ENCODE measurements at places on chromosomes 3 and 15.

- DNase-seq, result no peak
These were observed 202.2 kb upstream of the BHLHE40 start for GRCh38 chr3:4776980-4777581.

- DNase-seq, result no peak
These were observed 64.8 kb downstream of the RASGRF1 start for GRCh38 chr15:79025802-79026201.

DNA sequence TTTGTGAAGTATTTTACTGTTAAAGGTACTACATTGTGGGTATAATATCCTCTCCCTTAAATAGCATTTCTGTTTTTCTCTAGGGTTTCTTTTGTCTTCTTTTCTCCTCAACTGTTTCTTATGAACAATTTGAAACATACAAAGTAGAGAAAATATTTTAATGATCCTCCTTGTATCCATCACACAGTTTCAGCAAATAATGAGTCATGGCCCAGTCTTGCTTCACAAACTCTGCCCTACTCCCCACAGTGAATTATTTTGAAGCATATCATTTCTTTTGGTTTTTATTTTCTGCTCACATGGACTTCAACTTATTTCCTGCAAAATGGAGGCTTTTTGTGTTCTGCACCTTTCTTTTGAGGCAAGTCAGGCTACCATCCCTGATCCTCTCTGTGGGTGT is 6.1 kb upstream of the SCAANT1 start:
- no peak for DNase-seq

DNA sequence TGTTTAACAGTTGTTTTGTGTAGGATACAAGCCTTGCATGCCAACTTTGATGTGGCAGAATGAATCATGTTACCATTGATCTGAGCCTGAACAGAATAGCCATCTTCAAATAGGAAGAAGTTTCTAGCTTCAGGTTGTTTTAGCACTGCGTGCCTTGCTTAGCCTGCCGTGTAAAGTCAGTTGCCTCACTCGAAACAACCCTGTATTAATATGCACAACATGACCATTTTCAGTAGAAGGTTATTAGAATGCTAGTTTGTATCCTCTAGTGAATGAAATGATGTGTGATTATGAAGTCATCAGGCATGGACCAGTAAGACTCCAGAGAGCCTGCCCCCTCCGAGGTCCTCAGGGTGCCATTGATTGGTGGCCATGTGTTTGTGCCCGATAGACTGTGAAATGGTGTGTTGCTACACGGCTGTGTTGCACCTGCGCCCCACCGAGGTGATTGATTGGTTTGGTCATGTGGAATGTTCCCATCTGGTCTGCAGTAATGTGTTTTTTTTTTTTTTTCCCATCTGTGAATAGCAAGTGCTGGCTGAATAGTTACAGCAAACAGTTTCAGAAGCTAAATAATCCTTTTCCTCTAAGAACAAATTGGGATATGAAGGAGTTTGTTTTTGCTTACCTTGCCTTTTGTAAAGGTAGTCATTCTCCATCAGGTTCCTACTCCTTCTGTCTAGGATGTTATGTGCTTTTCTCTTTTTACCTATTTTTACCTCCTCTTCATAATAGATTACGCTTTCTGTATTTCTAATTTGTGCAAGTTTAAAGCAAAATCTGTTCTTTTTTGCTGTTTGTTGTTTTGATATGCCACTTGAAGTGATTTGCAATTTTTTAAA is 214.9 kb downstream of the TCF12 start:
- no peak for DNase-seq

DNA sequence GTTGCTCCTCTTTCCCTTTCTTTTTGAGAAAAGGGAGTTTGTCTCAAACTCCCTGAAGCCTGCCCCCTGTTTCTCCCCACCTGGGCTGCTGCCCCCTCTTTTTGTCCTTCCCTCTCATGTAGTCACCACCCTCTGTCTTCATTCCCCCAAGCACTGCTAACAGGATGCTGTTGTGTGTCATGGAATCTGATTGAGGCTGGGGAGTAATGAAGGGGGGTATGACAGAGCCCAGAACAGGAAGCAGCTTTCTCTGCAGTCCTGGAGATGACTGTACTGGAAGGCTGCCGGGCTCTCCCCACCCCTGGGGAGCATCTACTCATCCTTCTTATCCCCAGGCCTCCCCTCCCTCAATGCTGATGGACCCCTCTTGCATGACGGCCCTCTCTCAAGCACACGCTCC is 181.6 kb downstream of the ABHD5 start:
- DNase-seq, result no peak

DNA sequence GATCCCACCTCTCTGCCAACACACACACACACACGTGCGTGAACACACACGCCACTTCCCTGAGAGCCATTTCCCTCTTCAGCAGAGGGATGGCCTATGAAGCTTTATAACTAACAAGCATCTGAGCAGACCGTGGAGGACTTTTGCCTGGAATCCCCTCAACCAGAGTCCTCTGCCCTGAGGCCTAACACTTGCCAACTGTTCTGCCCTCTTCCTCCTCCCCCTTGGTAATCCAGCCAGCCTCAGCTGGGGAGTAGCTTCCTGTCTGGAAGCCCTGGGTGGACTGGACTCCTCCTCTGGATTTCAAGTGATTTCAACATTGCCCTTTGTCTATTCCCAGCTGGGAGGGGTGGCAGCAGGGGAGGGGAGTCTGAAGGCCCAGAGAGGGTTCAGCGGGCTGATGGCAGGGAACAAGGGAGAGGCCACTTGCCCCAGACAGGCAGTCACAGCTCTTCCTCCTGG is 68.4 kb upstream of the HACD2 start:
- DNase-seq, result no peak

- DNase-seq, result no peak
These were observed 164.8 kb downstream of the GRM7 start for GRCh38 chr3:7025581-7026300.

DNA sequence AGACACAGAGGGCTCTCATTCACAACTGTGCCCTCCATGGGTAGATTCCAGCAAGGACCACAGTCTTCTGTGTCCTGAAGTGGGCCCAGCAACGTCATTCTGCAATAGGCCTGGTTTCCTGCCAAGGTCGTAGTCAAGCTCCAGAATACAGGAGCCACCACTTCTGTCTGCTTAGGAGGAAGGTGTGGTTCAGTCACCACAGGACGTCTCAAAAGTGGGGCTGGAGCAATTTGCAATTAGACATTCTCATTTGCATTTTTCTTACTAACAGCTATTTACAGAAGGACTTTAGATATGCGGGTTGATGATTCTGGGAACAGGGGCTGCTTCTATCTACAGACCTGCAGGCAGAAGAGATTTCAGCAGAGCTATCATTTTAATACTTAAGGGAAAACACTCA is 58.7 kb upstream of the MYRIP start:
- no peak for DNase-seq

DNA sequence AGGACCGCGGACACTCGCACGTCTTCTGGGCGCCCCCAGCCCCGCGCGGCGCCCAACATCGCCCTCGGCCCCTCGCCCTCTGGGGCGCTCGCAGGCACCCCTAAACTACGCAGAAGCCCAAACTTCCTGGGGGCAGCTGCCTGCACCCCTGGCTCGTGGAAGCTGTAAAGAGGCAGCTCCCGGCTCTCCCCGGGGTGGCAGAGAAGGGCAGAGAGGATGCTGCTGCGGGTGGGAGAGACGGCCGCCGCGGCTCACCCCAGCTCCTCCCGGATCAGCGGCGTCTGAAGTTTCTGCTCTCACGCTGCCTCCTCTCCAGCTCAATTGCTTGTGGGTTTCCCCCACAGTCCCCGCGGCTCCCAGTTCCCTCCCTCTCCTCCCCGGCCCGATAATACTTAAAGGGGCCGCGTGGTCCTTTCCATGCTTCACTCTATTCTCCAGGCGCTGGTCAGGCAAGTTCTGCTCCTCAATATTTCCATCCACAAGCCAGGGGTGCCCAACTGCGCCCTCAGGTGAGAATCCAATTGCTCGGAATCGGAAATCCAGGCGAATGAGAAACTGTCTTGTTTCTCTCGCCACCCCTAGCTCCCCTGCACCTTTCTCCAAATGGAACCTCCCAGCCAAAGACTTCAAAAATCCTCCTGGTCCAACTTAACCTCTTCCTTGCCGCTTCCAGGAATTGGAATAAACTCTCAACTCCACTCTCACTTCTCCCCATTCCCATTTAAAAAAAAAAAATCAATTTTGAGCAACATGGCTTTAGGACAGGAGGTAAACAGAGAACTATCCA is 748.5 kb downstream of the ROBO1 start:
- no peak for DNase-seq

GRCh38 chr3:11606090-11606784 is 37.5 kb downstream of the VGLL4 start:
- DNase-seq, result no peak

- DNase-seq, result no peak
These were observed 21.6 kb downstream of the CHRNA3 start for GRCh38 chr15:78599189-78599588.

DNA sequence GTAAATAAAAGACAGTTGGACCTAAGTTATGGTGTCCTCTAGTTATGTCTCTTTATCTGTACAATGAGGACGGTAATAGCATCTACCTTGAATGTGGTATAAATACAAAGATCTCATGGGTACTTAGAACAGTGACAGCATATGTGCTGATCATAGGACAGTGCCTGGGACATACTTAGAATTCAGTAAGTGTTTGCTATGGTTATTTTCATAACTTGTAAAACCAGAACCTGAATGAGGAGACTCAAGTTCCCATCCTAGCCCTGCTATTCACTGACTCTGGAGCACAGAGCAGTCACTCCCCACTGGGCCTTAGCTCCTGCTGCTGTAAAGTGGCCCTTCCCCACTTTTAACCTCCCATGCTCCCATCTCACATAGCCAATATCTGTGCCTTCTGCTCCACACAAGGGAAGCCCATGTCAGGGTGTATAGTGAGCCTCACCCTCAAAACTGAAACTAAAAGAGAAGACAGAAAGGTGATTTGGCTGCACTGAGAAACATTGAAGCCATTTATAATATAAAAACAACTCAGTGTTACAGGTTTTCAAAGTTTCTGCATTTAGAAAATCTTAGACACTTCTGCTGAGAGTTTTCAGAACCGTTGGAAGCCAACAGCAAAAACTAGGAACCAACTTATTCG is 225.4 kb upstream of the UBE2E2 start:
- no peak for DNase-seq

DNA sequence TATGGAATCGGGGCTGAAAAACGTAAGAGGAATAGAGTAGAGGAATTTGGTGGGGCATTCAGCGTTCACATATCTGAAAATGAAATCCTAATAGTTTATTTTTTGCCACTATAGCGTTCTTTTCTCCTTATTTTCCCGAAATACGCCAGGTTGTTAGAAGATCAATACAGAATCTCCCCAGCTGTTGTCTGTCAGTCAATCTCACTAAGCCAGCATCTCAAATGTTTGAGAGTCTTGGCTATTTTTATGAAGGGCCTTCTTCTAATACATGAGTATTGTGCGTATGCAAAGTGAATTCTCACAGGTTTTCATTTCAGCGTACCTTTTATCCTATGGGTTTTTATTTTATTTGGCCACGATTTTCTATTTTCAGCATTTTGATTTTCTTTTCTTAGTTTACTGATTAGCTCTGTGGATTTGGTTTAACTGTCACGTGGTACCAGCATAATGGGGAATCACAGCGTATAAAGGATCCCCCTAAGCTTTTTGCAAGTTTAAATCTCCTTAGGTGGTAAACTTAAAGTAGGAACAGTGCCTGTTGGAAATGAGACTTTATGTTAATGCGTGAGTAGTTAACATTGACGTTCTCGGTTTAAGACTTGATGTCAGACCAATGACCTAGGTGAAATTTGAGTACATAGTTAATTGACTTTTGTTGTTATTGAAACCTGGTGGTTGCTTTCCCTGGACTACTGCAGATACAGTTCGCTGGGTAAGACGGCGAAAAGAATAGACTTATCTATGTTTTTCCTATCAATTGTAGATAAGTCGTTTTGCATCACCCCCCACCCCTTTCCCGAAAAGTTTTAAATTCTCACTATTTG is 1.3 kb downstream of the FXR1 start:
- DNase-seq, result no peak

GRCh38 chr15:79994615-79995014 is 23.6 kb upstream of the BCL2A1 start:
- DNase-seq, result no peak
